COR-L47 (cell line): ENCODE measurements at places on chromosomes 4 and X.

GRCh38 chrX:53188763-53189162, 36.2 kb downstream of the KDM5C start:
- DNase-seq = no peak

- no peak for DNase-seq
Measured at GRCh38 chr4:76681996-76682395, 215.9 kb downstream of the SOWAHB start.

DNA sequence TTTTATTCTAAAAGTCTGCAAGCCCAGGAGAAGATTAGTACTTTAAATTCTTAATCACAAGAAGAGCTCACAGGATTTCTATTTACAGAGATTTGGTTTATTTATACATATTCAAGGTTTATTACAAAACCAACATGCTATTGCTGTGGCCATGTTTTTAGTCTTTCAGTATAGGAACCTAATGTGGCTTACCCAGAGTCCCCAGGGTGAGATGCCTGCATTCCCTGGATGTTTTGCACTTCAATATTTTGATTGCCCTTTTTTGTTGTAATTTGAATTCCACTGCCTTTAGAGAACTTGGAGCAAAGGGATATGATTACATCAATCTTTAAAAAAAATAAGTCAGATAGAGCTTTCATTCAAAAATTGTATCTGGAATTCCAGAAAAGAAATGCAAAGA, 146.0 kb upstream of the FRMPD4 start:
- no peak for DNase-seq

DNA sequence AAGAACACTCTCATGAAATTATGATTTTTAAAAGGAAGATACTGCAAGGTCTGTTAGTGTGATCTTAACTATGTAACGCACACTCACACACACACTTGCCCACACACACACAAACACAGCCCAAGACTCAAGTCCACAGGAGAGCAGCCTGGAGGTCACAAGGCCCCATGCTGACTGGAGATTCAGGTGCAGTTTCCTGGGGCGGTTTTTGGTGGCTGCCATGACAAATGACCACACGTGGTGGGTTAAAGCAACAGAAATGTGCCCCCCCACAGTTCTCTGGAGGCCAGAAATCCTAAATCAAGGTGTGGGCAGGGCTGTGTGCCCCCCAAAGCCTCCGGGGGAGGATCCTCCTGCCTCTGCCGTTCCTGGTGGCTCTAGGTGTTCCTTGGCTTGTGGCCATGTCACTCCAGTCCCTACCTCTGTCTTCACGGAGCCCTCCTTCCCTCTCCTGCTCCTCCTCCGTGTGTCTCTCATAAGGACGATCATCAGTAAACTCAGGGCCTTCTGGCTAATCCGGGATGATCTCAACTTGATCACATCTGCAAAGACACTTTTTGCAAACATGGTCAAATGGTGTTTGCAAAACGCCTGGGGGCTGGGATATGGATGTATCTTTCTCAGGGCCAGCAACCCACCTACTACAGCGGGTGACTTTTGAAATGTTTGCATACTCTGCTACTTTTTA, 9.7 kb upstream of the HTRA3 start:
- DNase-seq = no peak

DNA sequence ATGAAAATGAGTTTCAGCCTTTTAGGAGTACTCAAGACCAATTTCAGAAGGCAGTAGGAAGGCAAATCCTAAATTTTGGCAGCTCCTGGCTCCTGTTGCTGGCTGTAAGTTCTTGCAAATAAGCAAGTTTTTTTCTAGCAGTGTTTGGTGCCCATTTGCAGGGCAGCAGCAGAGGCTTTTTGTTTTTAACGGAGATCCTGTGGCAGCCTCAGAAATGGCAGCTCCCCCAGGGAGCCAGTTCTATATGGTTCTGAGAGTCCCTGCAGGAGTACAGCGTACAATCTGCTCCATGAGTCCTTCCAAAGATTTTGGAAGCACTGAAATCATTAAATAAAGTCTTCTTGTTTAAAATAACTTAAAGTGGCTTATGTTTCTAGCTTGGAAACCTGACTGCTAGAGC, 171.9 kb downstream of the NDST4 start:
- DNase-seq = no peak

GRCh38 chrX:37509349-37509748, 62.1 kb upstream of the LANCL3 start:
- DNase-seq = no peak

- no peak for DNase-seq
Measured at GRCh38 chr4:181671672-181672071, 571.5 kb upstream of the TENM3 start.

DNA sequence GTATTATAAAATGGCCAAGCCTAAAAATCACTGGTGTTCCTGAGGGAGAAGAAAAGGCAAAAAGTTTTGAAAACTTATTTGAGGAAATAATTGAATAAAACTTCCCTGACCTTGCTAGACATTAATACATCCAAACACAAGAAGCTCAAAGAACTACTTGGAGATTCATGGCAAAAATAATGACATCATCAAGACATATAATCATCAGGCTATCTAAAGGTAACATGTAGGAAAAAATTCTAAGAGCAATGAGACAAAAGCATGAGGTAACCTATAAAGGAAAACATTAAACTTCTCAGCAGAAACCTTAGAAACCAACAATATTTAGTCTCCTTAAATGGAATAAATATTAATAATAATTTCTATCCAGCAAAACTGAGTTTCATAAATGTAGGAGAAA, 887.6 kb downstream of the PCDH19 start:
- no peak for DNase-seq

DNA sequence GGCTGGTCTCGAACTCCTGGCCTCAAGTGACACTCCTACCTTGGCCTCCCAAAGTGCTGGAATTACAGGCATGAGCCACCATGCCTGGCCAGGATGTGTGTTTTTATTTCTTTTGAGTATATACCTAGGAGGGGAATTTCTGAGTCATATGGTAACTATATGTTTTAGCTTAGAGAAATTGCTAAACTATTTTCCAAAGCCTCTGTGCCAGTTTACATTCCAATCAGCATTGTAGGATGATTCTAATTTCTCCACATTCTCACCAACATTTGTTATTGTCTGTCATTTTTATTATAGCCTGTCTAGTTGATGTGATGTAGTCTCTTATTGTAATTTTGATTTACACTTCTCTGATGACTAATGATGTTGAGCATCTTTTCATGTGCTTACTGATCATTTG, 1576.0 kb downstream of the RPA4 start:
- DNase-seq = no peak
